ENCODE measurements at places on chromosomes 6 and 20.
A peak's percentile ranks its signal among the peaks of the same experiment; 100 is the strongest.

- DNase-seq = no peak
- H3K4me1 ChIP-seq = peaks cover 27% of the 10 kb centered on the region
- no peaks in the 10 kb centered on the region for H3K27me3 ChIP-seq
- peak overlapping the region; percentile 77 for H3K27ac ChIP-seq
Measured at GRCh38 chr6:26121141-26122004, 34.1 kb downstream of the HFE start.

- H3K27me3 ChIP-seq = peaks cover 23% of the 10 kb centered on the region
- H3K27ac ChIP-seq = peak overlapping the region; percentile 65
- H3K4me3 ChIP-seq = no peak overlapping the region
- H3K4me1 ChIP-seq = no peaks in the 10 kb centered on the region
- H3K36me3 ChIP-seq = no peaks in the 10 kb centered on the region
Measured at GRCh38 chr20:49594143-49594930, 26.4 kb upstream of the PTGIS start.

- H3K4me3 ChIP-seq = no peak overlapping the region
- H3K27me3 ChIP-seq = peaks cover 52% of the 10 kb centered on the region
- H3K27ac ChIP-seq = no peak overlapping the region
- peaks cover 19% of the 10 kb centered on the region for H3K36me3 ChIP-seq
- no peak for DNase-seq
- no peaks in the 10 kb centered on the region for H3K4me1 ChIP-seq
Measured at GRCh38 chr20:46630306-46630705, 21.0 kb downstream of the SLC13A3 start.

GRCh38 chr20:50186151-50186885 lies 4.3 kb upstream of the CEBPB start:
- peaks cover 8% of the 10 kb centered on the region for H3K4me1 ChIP-seq
- peak; percentile 81 for DNase-seq
- no peak overlapping the region for H3K27ac ChIP-seq

DNA sequence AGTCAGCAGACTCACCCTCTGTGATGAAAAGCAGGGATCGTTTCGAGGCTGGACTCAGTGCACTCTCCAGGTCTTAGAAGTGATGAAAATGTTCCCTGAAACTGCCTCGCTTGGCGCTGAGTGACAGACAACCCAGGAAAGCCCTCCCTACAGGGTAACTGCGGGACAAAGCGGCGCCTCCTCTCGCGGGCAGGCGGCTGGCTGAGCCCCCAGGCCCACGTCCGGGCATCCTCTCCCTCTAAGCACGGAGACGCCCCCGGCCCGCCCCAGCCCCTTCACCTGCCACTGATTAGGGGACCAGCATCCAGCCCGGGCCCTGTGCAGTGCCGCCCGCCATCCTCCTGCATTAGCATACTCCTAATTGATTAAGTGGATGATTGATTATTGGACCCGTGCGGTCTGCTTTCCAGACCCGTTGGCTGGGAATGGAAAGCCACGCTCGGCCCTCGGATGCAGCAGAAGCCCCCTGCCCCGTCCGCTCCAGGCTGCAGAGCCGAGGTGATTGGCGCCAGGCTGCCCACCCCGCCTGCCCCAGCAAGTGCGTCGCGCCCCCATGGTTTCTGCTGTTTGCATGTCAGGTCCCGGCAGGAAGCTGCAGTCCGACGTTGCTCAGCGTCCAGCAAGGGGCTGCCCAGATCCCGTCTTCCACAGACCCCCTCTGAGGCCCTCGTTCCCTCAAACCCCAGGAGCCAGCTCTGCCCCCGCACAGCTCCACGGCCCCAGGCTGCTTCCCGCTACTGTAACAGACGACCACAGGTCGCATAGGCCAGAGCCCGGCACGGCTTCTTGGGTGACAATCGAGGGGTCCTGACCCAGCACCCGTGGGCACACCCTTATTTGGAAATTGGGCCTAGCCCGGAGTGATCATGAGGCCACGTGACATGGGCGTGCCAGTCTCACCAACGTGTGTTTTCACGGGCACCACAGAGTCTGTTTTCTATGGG lies 131.6 kb downstream of the DLL1 start:
- H3K4me3 ChIP-seq = no peak overlapping the region
- H3K27me3 ChIP-seq = no peaks in the 10 kb centered on the region
- peaks cover 6% of the 10 kb centered on the region for H3K4me1 ChIP-seq
- H3K36me3 ChIP-seq = no peaks in the 10 kb centered on the region

- H3K4me3 ChIP-seq = no peak overlapping the region
- H3K27ac ChIP-seq = no peak overlapping the region
- peaks cover 3% of the 10 kb centered on the region for H3K4me1 ChIP-seq
- no peak for DNase-seq
- H3K27me3 ChIP-seq = no peaks in the 10 kb centered on the region
- peaks cover 14% of the 10 kb centered on the region for H3K36me3 ChIP-seq
Measured at GRCh38 chr20:45946149-45946970, 11.9 kb downstream of the PCIF1 start.

DNA sequence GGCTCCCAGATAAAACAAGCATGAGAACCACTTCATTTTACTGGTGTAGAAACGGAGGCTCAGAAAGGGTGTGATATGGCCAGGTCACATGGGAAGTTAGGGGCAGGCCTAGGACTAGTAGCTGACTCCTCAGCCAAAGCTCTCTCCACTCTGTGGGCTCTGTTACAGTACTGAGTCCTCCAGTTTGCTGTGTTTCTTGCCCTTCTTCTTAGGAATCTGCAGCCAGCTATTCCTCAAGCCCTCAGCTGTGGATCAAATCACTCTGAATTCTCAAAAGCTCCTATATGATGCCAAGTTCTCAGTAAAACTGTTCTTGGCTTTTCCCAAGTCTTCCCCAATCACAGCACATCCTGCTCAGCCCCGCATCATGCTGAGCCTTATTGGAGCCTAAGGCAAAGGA lies 42.5 kb upstream of the ADGRF1 start:
- H3K36me3 ChIP-seq = no peaks in the 10 kb centered on the region
- H3K4me3 ChIP-seq = no peak overlapping the region
- peaks cover 3% of the 10 kb centered on the region for H3K27me3 ChIP-seq
- no peak for DNase-seq

- DNase-seq = no peak
- H3K27me3 ChIP-seq = no peaks in the 10 kb centered on the region
- no peak overlapping the region for H3K4me3 ChIP-seq
- H3K36me3 ChIP-seq = no peaks in the 10 kb centered on the region
- H3K27ac ChIP-seq = peak overlapping the region; percentile 3
- peaks cover 26% of the 10 kb centered on the region for H3K4me1 ChIP-seq
Measured at GRCh38 chr6:30837870-30838269, 46.4 kb upstream of the DDR1 start.

GRCh38 chr6:50585441-50586330 lies 127.6 kb upstream of the TFAP2D start:
- H3K4me3 ChIP-seq = no peak overlapping the region
- H3K27me3 ChIP-seq = no peaks in the 10 kb centered on the region
- no peaks in the 10 kb centered on the region for H3K36me3 ChIP-seq
- H3K4me1 ChIP-seq = no peaks in the 10 kb centered on the region
- no peak for DNase-seq
- H3K27ac ChIP-seq = no peak overlapping the region

- no peak overlapping the region for H3K4me3 ChIP-seq
- H3K27me3 ChIP-seq = no peaks in the 10 kb centered on the region
- peaks cover 13% of the 10 kb centered on the region for H3K36me3 ChIP-seq
- H3K27ac ChIP-seq = peak overlapping the region; percentile 22
- no peak for DNase-seq
- H3K4me1 ChIP-seq = peaks cover 21% of the 10 kb centered on the region
Measured at GRCh38 chr6:43359381-43359780, 10.1 kb downstream of the ZNF318 start.

DNA sequence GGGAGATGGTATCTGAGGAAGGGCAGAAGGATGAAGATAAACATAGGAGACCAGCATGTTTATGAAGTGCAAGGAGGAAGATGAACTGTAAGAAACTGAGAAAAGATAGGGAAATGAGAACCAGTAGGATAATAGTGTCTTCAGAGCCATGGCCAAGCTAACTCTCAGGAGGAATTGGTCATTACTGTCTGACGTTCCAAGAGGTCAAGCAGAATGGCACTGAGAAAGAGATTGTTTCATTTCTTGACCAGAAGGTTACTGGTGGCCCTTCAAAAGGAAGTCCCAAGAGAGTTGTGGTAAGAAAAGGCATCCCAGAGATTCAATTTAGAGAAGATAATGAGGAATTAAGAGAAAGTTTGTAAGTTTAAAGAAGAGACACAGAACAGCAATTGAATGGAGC lies 47.5 kb downstream of the EYA4 start:
- no peaks in the 10 kb centered on the region for H3K4me1 ChIP-seq
- no peak overlapping the region for H3K27ac ChIP-seq
- no peak overlapping the region for H3K4me3 ChIP-seq
- no peaks in the 10 kb centered on the region for H3K36me3 ChIP-seq

- H3K27ac ChIP-seq = no peak overlapping the region
- no peaks in the 10 kb centered on the region for H3K27me3 ChIP-seq
Measured at GRCh38 chr6:38193481-38194281, 374.2 kb downstream of the ZFAND3 start.

GRCh38 chr6:16651871-16652270 lies 109.4 kb downstream of the ATXN1 start:
- H3K27ac ChIP-seq = peak overlapping the region; percentile 51
- H3K27me3 ChIP-seq = no peaks in the 10 kb centered on the region
- peaks cover 36% of the 10 kb centered on the region for H3K4me1 ChIP-seq
- H3K4me3 ChIP-seq = no peak overlapping the region

DNA sequence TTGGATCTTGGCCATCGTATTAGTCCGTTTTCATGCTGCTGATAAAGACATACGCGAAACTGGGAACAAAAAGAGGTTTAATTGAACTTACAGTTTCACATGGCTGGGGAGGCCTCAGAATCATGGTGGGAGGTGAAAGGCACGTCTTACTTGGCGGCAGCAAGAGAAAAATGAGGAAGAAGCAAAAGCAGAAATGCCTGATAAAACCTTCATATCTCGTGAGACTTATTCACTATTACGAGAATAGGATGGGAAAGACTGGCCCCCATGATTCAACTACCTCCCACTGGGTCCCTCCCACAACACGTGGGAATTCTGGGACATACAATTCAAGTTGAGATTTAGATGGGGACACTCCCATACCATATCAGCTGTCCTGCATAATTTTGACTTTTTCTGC lies 20.1 kb upstream of the REPS1 start:
- no peak overlapping the region for H3K4me3 ChIP-seq
- no peaks in the 10 kb centered on the region for H3K27me3 ChIP-seq
- no peaks in the 10 kb centered on the region for H3K36me3 ChIP-seq
- peaks cover 6% of the 10 kb centered on the region for H3K4me1 ChIP-seq
- no peak overlapping the region for H3K27ac ChIP-seq

DNA sequence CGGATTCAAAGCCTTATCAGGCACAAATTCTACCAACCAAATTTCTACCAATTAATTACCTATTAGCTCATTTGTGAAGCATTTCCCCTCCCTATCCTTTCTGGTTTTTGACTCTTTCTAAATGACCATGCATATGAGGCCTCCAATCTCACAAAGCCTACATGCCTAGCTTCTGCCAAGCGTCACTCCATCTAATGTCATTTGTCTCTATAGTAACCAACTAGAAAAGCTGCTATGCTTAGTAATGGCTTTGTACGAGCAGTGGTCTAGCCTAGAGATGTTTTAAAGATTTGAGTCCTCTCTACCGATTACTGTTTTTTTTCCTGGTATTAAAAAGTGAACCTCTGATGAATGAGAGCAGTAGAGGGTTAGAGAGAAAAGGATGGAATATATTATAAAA lies 4.8 kb upstream of the ASF1A start:
- H3K4me3 ChIP-seq = no peak overlapping the region
- H3K27me3 ChIP-seq = no peaks in the 10 kb centered on the region
- peaks cover 73% of the 10 kb centered on the region for H3K4me1 ChIP-seq
- DNase-seq = no peak
- peak overlapping the region; percentile 84 for H3K27ac ChIP-seq
- peaks cover 3% of the 10 kb centered on the region for H3K36me3 ChIP-seq

- H3K4me3 ChIP-seq = peak overlapping the region; percentile 90
- DNase-seq = peak; percentile 58
- peak overlapping the region; percentile 91 for H3K27ac ChIP-seq
- no peaks in the 10 kb centered on the region for H3K36me3 ChIP-seq
Measured at GRCh38 chr20:63101781-63102720, 95.3 kb upstream of the BHLHE23 start.

DNA sequence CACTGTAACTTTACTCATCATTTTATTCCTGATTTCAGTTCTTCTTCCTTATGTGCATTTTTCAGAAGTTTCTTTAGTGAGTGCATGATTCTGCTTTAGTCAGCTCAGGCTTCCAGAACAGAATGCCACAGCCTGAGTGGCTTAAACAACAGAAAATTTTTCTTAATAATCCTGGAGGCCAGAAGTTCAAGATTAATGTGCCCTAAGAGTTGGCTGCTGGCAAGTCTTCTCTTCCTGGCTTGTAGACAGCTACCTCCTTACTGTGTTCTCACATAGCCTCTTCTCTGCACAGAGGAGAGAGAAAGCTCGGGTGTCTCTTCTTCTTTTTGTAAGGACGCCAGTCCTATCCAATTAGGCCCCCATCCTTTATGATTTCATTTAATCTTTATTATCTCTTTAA lies 443.1 kb upstream of the RGS17 start:
- no peaks in the 10 kb centered on the region for H3K27me3 ChIP-seq
- no peak overlapping the region for H3K4me3 ChIP-seq
- no peak overlapping the region for H3K27ac ChIP-seq
- H3K36me3 ChIP-seq = no peaks in the 10 kb centered on the region
- H3K4me1 ChIP-seq = no peaks in the 10 kb centered on the region
- DNase-seq = no peak

DNA sequence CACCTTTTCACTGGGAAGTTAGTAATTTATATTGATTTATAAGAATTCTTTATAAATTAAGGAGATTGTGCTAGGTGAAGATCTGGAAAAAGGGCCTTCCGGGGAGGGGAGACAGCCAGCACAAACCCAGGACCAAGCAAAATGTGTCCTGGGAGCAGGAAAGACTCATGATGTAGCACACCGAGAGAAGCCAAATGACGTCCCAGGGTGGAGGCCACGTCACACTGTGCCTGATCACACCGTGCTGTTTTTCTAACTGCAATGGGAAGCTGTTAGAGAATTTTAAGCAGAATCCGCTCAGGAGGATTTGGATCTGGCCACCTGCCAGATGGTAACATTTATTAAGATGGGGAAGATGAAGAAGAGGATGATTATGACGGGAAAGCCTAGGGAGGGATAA lies 72.7 kb upstream of the AKAP12 start:
- no peaks in the 10 kb centered on the region for H3K4me1 ChIP-seq
- no peaks in the 10 kb centered on the region for H3K36me3 ChIP-seq
- DNase-seq = no peak
- no peak overlapping the region for H3K4me3 ChIP-seq

DNA sequence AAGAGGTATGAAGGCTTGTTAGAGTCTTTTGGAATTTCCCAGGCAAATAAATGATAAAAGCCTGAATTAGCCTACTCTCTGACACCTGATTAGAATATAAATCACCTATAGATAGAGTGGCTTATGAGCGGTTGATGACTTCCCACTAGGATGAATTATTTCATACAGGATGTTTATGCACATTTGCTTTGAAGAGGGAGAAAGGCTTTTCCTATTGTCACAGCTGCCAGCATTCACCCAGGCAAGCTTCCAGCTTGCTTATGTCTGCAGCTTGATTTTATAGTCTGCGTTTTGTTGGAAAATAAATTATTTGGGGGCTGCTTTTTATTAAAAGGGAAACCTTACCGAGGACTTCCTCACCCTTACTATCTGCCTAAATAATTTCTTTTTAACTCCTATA lies 51.3 kb upstream of the EIF2S2 start:
- H3K36me3 ChIP-seq = no peaks in the 10 kb centered on the region
- DNase-seq = no peak
- H3K4me3 ChIP-seq = no peak overlapping the region
